ENCODE measurements at places on chromosomes 2 and 18.

- no peak for DNase-seq
- no peak overlapping the region for H3K27ac ChIP-seq
- H3K4me1 ChIP-seq = no peaks in the 10 kb centered on the region
- H3K36me3 ChIP-seq = peaks cover 6% of the 10 kb centered on the region
- no peak overlapping the region for H3K4me3 ChIP-seq
Observed at GRCh38 chr2:162798407-162798806, 40.2 kb downstream of the KCNH7 start.

- no peak overlapping the region for H3K4me3 ChIP-seq
- H3K4me1 ChIP-seq = no peaks in the 10 kb centered on the region
- no peak for DNase-seq
- no peaks in the 10 kb centered on the region for H3K36me3 ChIP-seq
Observed at GRCh38 chr2:133247631-133248030, 320.6 kb downstream of the NCKAP5 start.

- no peaks in the 10 kb centered on the region for H3K4me1 ChIP-seq
- DNase-seq = no peak
- H3K27me3 ChIP-seq = no peaks in the 10 kb centered on the region
- no peak overlapping the region for H3K27ac ChIP-seq
- no peaks in the 10 kb centered on the region for H3K36me3 ChIP-seq
Observed at GRCh38 chr2:55092439-55092838, 42.2 kb upstream of the RTN4 start.

DNA sequence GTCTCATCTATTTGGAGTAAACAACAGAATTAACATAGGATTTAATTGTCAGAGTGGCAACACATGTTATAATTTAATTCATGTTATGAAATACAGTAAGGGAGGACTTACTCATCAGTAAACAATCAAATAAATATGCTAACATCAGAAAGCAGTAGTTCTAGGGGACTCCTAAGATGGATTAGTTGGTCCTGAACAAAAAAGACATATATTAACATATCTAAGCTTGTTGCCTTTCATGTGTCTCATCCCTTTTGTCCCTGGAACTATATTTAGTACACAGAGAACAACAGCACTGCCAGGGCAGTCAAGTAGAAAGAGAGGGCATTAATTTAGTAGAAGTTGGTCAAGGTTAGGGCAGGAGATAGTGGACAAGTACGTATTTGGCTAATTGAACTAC lies 117.8 kb upstream of the FZD5 start:
- DNase-seq = no peak
- H3K36me3 ChIP-seq = no peaks in the 10 kb centered on the region
- no peak overlapping the region for H3K27ac ChIP-seq
- no peak overlapping the region for H3K4me3 ChIP-seq
- no peaks in the 10 kb centered on the region for H3K4me1 ChIP-seq

DNA sequence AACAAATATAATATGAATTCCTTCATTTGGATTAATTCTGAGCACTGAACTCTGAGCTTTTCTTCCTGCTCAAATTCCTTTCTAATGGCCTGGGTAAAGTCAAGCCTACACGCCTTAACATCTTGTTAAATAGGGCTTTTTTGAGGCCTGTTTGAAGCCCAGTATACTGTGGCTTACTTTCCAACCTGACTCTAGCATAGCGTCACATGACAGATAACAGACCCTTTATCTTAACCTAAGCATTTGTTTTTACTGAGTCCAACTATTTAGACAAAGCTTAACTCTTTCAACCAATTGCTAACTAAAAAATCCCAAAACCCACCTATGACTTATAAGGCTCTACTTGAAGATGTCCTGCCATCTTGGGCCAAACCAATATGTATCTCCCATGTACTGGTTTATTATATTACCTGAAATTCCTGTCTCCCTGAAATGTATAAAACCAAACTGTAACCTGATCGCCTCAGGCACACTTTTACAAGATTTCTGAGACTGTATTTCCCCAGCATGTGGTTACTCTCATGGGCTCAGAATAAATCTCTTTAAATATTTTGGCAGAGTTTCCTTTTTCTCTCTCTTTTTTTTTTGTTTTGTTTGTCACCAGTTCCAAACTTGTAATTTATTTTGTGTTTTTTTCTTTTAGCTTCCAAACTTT lies 271.1 kb upstream of the VWC2L start:
- no peak for DNase-seq
- no peak overlapping the region for H3K4me3 ChIP-seq
- no peaks in the 10 kb centered on the region for H3K4me1 ChIP-seq
- no peak overlapping the region for H3K27ac ChIP-seq
- no peaks in the 10 kb centered on the region for H3K27me3 ChIP-seq
- no peaks in the 10 kb centered on the region for H3K36me3 ChIP-seq

DNA sequence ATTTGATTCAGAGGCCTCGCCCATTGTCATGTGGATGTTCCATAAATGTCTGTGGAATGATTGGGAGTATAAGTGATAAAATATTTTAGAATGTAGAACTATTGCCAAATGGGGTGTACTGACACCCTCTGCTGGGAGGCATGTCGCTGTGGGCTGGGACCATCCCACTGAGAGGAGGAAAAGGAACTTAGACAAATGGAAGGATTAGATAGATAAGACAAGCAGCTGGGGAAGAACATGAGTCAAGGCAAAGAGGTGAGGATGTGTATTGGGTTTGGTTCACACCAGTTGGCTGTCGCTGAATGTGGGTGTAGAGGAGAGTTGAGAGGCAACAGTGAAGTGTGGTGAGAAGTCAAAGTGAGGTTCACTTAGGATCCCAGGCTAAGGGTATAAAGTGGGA lies 4.0 kb downstream of the C2orf74 start:
- no peaks in the 10 kb centered on the region for H3K36me3 ChIP-seq
- no peak overlapping the region for H3K27ac ChIP-seq
- no peaks in the 10 kb centered on the region for H3K27me3 ChIP-seq
- no peak for DNase-seq
- no peak overlapping the region for H3K4me3 ChIP-seq

Measured in breast epithelium (tissue), 4 donors.